Stimulated activated CD4-positive, alpha-beta T cell treated with anti-CD3 and anti-CD28 coated beads, Interleukin-1b, Interleukin-23, amount 100 ng/mL, for 1 hour (primary cell): ENCODE measurements at places on chromosomes 5 and 9.

DNA sequence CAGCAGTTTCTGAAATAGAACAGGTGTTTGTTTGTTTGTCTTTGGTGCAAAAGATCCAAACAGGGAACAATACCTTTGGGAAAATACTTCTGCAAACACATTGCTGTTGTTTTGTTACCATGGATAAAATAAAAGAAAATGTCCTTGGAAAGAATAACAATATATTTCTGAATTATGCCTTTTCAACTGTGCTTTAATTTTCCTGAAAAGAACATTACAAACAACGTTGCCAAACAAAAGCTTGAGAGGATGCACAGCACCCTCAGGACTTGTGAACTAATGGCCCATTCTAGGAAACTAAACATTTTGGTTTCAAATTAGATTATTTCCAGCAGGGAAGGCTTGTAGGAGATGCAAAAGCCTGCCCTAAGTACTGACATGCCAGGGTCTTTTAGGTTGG lies 967.2 kb downstream of the TLE4 start:
- DNase-seq, result no peak

DNA sequence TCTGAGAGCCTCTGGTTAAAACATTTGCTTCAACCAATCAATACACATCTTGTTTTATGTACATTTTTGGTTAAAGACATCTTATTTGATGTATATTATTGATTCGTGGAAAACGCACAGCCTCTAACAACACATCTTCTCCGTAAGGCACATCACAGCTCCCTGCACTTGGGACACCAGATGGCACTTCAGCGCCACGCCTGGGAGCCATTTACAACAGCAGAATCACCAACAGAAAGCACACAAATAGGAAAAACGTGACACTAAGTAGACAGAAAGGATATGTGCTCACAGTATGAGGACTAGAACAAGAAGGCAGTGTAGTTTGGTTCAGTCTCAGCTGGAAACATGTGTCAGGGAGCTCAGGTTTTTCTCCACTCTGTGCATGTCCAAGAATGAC lies 199.7 kb downstream of the ROR2 start:
- no peak for DNase-seq

- DNase-seq, result no peak
Observed at GRCh38 chr5:231661-232060, 13.5 kb downstream of the SDHA start.

DNA sequence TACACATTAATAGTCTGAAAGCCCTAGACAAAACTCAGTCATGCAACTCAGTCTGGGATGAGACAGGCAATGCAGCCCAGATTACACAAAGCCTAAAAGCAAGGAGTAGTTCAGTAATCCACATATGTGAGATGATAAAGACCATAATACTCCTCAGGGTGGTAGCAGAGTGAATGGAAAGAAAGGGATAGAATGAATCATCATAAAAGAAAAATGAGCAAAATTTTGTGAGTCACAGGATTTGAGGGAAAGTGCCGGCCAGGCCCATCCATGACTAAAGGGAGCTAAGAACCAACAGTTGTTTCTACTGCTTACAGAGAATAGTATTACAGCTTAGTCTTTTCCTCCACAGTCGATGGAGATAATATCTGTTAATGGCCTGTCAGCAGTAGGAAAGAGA lies 90.0 kb upstream of the POU5F2 start:
- DNase-seq, result no peak

- no peak for DNase-seq
Observed at GRCh38 chr5:102306121-102306520, 10.0 kb upstream of the SLCO4C1 start.

- DNase-seq, result no peak
Observed at GRCh38 chr9:116303270-116303669, 149.7 kb downstream of the PAPPA start.

DNA sequence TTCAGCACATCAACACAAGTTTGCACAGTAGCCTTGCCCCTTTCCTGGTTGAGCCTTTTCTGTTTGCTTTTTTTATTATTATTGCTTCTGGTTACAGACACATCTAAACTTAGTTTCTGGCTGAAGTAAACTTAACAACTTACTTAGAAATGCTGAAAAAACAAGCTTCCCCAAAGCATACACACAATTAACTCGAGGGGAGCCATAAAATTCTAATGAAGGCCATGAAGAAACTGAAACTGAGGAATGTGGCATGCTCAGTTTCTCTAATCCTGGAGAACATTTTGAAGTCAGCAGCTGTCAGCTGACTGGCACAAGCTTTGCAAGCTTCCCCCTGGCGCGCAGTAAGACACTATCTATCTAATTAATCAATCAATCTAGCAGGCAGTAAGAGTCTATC lies 3.7 kb downstream of the MYO10 start:
- DNase-seq, result no peak

DNA sequence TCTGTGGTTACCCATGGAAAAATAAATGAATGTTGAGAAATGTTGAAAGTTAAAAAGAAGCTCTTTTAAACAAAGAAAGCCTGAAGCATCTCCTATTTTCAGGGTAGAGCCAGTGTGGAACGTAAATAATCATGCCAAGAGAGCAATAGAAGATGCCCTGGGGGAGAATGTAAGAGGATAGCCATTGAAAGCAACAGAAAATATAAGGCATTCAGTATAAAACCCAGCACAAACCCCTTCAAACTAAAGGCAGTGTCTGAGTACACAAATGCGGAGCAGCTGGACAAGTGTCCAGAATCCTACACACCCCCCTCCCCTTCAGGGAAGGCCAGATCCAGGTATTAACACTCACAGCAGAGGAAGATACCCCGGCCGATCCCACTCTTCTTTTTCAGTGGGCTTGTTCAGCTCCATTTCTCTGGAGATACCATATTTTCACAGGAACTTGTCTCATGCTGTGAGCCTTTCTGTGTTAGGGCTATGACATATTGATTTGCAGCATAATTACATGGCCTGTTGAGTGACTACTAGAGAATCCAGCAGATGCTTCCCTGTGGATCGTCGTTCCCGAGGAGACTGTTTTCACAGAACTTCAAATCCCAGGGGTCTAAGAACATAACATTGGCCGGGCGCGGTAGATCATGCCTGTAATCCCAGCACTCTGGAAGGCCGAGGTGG lies 101.2 kb downstream of the PLK2 start:
- DNase-seq, result no peak

DNA sequence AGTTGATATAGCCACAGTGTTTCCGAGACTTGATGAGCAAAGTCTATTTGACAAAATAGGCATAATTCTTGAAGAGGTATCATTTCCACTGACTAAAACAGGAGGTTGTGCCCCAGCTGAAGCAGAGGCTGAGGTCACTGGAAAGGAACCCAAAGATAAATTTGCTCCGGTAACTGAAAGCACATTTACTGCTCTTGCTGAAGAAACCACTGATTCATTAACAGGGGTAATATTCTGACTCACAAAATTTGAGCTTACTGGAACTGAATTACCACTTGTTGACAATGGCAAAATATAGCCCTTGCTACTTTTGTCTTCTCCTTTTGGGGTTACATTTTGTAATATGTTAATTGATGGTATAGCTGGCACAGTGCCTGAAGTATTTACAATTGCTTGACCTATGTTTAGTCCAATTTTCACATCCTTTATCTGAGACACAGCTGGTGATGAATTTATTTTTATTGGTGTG lies 30.2 kb downstream of the MLANA start:
- no peak for DNase-seq

GRCh38 chr5:127705120-127705892 lies 2.1 kb downstream of the CCDC192 start:
- no peak for DNase-seq
